ENCODE measurements at places on chromosomes 7 and 10.

- DNase-seq: no peak
Measured at GRCh38 chr10:74600170-74600569, 226.2 kb upstream of the KAT6B start.

- DNase-seq: no peak
Measured at GRCh38 chr7:105677410-105677730, 96.1 kb upstream of the EFCAB10 start.

GRCh38 chr7:115851291-115851690 is 179.3 kb downstream of the TFEC start:
- no peak for DNase-seq

DNA sequence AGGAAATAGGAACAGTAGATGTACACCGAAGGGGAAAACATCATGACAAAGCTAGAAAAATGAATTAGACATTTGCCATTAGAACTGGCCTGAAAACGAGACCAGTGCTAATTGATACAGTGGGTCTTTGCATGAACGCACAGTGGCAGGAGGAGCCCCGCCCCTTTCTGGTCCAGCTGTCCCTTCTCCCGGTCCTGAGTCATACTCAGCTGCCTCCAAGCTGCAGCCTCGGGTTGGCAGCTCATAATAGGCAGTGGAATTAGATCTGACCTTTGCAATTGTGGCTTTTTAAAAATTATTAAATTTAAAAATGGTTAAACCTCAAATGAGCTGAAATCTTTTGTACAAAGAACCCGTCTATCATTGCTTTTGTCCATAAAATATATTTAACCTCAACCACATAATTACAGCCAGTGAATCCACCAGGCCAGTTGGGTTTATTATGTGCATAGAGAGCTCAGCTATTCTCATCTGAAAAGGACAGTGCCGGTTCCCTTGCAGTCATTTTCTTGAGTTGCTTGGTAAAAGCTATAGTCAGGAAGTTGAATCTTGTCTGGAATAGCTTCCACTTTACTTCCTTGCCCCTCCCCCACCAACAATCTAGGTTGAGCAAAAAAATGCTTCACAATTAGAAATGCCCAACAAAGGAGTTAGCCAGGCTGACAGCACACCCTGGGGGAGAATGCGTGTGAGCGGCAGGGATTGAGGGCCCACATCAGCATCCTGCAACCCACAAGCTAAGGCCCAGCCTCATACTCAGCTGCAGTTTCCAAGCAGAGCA is 147.1 kb downstream of the BUB3 start:
- DNase-seq: no peak

DNA sequence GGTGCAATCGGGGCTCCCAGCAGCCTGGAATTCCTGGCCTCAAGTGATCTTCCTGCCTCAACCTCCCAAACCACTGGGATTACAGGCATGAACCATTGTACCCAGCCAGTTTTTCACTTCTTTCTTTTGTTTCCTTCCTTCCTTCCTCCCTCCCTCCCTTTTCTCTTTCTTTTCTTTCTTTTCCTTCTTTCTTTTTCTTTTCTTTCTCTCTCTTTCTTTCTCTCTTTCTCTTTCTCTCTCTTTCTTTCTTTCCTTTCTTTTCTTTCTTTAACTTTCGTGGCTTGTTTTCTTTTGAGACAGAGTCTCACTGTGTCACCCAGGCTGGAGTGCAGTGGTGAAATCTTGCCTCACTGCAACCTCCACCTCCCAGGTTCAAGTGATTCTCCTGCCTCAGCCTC is 12.3 kb downstream of the ORAI2 start:
- no peak for DNase-seq

GRCh38 chr7:100397315-100398081 is 24.2 kb downstream of the PILRA start:
- no peak for DNase-seq

GRCh38 chr7:124840435-124840834 is 74.8 kb upstream of the GPR37 start:
- no peak for DNase-seq

DNA sequence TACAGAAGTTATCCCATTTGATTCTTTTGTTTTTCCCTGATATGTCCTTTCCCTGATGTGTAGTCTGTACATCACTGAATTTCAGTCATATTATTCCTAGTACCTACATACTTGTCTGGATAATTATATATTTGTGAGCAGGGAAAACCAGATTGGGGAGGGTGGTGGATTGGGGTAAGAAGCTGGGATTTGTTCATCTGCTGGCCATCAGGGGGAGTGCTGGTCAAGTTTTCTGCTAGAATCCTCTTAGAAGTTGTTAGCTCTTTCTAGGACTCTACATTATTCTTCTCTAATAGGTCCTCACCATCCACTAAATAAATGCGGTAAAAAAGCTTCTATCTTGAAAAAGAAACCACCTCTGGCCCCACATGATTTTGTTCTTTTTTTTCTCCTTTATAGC is 232.7 kb upstream of the TAC1 start:
- no peak for DNase-seq

DNA sequence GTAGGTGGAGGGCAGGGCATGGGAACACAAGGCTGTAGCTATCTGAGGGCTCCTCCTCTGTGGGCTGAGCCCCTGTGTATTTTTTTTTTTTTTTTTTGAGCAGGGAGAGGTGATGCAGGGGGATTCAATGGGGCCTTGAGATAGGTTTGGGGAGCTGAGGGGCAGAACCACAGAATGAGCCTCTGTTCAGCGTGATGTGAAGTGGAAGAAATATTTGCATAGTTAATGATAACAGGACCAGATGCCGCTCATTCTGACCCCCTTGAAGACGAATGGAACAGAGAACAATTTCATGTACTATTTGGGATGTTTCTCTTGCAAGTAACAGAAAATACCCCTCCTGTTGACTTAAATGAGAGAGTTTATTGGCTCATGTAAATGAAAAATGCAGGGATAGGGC is 69.7 kb upstream of the EMX2 start:
- no peak for DNase-seq

All from effector memory CD8-positive, alpha-beta T cell (primary cell).